Left lobe of liver (tissue), 2 donors: ENCODE measurements at places on chromosomes 6 and 20.

DNA sequence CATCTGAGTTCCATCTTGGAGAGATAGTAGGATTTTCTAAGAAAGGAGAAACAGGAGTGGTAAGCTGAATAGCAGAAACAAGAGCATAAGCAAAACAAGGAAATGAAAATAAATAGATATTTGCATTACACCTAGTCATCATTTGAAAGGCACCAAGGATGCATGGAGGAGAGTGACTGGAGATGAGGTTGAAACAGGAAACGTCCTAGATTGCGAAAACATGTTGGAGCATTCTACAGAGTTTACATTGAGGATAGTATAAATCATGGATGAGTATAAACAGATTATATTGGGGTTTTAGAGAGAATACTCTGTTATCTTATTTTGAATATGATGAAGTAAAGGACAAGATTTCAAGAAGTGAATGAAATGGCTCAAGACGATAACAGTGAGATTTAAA lies 507.3 kb downstream of the EYS start:
- no peak for DNase-seq

DNA sequence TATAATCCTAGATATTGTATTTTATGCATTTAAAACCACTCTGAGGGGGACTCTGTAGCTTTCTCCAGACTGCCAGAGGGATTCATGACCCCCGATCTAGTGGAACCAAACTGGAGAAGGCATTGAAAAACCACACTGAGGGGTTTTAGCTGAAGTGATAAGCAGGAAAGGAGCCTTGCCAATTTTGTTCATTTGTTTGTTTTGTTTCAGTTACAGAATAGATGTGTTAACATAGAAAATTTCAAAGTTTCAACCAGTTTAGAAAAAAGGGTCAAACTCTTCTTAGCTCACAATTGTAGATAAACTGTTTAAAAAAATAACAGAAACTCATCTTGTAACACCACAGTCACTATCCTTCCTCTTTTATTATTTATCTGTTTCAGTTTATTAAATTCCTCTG lies 19.8 kb downstream of the TAB2 start:
- DNase-seq = no peak

DNA sequence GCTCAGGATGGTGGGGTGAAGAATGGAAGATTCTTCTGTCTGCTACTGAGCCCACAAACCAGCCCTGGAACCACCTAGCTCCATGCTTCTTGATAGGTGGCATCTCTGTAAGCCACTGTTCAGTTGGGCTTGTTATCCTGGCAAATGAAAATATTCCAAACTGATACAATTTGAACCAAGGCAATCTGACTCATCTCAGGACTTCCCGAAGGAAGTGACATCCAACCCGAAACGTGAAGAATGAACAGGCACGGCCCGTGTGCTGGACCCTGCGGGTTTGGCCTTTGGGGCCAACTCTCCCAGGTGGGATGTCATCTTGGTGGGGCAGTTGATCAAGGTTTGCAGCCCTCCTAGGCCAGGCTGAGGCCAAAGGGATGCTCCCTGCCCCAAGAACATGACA lies 160.3 kb downstream of the PREX1 start:
- DNase-seq = no peak

GRCh38 chr20:31606804-31607639 lies 1.9 kb downstream of the ID1 start:
- DNase-seq = peak; percentile 77

DNA sequence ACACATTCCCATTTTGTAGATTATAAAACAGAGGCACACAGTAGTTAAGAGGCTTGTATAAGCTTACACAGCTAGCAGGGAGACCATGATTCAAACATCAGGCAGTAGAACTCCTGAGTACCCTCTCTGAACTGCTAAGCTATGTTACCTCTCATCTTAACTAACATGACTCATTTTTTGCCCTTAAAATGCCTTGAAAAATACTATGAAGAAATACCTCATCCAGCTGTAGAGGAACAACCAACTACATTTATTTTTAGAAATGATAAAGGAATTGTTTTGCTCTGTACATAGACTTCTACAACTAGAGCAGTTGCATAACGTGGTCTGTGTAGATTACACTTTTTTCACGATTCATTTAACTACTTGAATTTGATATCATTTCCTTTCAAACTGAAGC lies 102.1 kb downstream of the FLRT3 start:
- DNase-seq = no peak

GRCh38 chr6:31114541-31114878 lies at the start of gene PSORS1C1:
PSORS1C1 (plus strand) TSS chr6:31114800; CDS start chr6:31129633, 14,833 bp downstream.
- DNase-seq = no peak

DNA sequence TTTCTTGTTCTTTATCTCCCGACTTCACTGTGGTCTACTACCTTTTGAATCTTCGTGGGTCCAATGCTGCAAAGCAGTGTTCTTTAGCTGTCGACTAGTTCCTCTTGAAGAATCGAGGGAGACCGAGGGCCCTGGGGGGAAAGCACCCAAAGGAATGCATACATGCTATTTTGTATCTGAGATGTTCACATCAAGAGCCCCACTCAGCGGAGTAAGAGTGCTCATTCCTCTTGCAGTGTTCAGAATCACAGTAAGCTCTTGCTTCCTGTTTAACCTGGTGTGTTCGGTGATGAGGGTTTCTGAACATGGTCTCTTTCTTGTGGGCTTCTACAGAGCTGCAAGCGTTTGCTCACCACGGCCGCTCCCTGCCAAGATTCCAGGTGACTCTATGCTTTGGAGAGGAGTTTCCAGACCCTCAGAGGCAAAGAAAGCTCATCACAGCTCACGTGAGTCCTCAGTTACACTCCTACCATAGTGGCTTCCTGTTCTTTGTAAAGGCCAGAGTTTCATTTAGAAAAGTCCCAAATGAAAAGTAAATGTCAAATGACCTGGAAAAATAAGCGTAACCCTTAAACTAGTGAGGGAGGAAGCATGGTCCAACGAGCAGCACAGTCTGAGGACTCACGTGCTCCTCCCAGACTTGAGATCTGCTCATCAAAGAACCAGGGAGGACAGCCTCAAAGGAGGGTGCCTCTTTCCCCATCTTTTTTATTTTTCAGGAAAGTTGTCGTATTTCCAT lies 13.3 kb downstream of the IRF4 start:
- DNase-seq = no peak

GRCh38 chr20:8303651-8304050 lies 171.6 kb downstream of the PLCB1 start:
- DNase-seq = no peak

DNA sequence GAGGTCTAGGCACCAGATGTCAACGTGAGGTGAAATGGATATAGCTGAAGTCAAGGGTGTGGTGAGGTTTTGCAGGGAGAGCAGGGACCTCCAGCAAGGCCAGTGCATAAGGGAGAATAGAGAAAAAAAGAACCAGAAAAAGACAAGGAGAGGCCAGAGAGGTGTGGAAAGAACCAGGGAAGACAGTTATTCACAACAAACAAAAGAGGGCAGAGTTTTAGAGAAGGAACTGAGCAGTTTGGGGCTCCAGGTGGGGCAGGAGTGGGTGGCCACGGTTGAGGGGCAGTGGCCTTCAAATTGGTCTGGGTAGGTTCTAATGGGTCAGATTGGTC lies 11.6 kb upstream of the NQO2 start:
- DNase-seq = no peak

DNA sequence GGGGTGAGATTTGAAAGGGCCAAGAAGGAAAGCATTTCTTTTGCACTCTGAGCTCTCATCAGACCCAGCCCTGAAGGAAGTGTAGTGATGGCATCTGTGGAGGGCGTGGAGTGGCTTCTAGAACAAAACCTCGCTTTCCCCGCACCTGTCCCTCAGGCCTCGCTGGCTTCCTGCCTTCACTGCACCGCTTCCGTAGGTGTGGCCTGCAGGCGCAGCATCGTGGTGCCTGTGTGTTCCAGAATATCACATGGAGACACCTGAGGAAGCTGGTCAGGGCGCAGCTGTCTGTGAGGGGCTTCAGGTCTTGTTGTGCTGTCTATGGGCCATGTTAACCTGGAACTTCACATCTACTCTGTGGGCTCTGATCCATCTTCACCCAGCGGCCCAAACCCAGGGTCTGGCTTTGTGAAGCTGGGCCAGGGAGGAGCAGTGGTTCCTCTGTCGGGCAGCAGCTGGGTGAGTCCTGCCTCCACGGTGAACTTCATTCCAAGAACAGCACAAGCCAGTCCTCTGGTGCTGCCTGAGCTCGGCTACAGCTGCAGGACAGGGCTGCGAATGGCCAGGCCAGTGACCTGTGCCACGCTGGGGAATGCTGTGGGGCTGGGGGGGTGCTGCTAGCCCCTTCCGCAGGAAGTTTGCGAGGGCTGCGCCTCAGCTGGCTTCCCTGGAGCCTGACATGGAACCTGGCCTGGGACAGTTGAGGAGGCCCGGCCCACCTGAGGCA lies 40.9 kb downstream of the DSTN start:
- peak; percentile 46 for DNase-seq

DNA sequence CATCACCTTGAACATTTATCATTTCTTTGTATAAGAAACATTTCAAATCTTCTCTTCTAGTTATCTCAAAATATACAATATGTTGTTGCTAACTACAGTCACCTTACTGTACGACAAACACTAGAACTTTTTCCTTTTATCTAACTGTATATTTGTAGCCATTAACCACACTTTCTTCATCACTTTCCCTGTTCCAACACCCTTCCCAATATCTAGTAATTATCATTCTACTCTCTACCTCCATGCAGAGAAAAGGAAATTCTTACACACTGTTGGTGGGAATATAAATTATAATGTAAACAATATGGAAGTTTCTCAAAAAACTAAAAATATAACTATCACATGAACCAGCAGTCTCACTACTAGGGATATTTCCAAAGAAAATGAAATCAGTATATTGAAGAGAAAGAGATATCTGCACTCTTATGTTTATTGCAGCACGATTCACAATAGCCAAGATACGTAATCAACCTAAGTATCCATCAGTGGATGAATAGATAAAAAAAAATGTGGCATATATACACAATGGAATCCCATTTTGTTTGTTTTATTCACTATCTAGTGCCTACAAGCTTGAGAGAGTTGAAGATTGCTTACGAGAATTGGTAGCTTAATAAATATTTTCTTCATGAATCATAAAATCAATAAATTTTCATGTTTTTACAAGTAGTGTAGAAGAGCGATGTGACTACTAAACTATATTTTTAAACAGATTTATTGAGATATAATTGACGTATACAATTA lies 2.4 kb downstream of the RHAG start:
- DNase-seq = no peak

GRCh38 chr6:56916849-56917551 lies 37.9 kb upstream of the BEND6 start:
- DNase-seq = no peak

GRCh38 chr6:30171677-30172471 lies 8.5 kb downstream of the TRIM15 start:
- DNase-seq = no peak

- no peak for DNase-seq
These were observed 466.0 kb downstream of the GJA1 start for GRCh38 chr6:121901432-121901831.

DNA sequence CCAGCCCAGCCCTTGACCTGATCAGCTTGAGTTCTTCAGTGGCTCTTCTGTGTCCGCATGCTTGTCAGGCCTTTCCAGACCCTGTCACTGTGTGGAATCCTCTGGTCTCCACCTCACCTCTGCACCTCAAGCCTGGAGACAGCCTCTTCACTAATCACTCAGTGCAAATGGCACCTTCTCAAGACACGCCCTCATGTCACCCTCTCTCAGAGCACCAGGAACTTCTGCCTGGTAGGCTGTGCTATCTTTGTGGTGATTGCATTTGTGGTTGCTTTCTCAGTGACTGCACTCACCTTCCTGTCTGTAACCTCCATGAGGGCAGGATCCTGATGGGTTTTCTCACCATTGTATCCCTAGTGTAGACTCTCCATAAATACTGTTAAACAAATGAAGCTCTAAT lies 435.2 kb upstream of the CDH4 start:
- DNase-seq = no peak

DNA sequence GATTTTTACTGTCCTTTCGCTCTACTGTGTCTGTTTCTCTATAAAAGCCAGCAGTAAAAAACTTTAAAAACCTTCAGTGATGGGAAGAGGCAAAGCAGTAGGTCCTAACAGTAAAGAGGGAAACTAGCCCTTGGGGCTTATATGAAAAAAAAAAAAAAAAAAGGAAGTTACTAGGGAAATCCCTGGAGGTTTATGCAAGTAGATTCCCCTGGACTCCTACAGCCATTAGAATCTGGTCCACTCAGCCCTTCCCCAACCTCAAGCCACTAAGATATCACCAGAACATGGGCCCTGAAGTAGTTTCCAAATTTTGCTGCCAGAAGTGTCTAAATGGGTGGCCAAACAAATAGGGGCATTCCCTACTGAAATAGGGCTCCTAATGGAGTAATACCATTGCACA lies 70.5 kb upstream of the HINT3 start:
- no peak for DNase-seq

GRCh38 chr20:60238992-60239660 lies 280.9 kb downstream of the CDH26 start:
- no peak for DNase-seq

GRCh38 chr6:156976216-156977127 lies 199.3 kb downstream of the ARID1B start:
- no peak for DNase-seq

- DNase-seq = no peak
These were observed 328.1 kb downstream of the HACE1 start for GRCh38 chr6:104531646-104532045.

DNA sequence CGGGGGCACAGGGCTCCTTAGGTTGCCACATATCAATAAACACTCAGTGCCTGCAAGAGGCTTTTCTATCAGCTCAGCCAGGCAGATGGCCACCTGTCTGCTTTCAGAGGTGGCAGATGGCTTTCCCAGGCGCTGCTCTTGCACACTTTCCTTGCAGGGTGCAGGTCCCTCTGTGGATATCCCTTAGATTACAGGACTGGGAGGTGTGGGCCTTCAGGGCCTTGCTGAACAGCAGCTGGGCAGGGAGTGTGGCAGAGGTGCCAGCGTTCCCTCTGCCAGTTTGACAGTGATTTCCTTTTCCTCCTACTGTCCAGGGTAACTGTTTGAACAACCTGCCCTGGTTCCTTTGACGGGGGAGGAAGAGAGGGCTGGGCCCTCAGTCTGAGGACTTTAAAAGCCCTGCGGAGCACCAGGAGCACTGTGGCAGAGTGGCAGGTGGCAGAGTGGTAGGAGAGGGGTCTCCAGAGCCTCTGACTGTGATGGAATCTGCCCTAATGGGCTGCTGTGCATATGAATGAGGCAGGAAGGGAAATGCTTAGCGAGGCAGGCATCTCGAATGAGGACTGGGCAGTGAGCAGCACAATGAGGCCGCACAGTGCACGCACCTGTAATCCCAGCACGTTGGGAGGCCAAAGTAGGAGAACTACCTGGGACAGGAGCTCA lies 34.2 kb downstream of the ABHD12 start:
- no peak for DNase-seq
